ENCODE measurements at places on chromosomes 13 and 19.
A peak's percentile ranks its signal among the peaks of the same experiment; 100 is the strongest.

DNA sequence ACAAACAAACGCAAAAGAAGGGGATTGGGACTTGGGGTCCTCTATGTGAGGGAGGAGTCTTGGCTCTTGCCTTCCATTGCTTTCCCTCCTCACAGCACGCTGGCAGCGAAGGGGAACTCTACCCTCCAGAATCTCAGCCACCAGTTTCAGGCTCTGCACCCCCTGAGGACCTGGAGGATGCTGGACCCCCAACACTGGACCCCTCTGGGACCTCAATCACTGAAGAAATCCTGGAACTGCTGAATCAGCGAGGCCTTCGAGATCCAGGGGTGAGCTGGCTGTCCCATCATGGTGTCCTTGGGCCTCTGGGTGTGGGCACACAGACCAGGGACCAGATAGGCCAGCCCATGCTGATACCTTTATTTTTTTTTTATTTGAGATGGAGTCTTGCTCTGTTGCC lies 9.6 kb downstream of the PLEKHG2 start:
- no peak for DNase-seq

- no peak for DNase-seq
These were observed 127.1 kb downstream of the VWA8 start for GRCh38 chr13:41833831-41834230.

DNA sequence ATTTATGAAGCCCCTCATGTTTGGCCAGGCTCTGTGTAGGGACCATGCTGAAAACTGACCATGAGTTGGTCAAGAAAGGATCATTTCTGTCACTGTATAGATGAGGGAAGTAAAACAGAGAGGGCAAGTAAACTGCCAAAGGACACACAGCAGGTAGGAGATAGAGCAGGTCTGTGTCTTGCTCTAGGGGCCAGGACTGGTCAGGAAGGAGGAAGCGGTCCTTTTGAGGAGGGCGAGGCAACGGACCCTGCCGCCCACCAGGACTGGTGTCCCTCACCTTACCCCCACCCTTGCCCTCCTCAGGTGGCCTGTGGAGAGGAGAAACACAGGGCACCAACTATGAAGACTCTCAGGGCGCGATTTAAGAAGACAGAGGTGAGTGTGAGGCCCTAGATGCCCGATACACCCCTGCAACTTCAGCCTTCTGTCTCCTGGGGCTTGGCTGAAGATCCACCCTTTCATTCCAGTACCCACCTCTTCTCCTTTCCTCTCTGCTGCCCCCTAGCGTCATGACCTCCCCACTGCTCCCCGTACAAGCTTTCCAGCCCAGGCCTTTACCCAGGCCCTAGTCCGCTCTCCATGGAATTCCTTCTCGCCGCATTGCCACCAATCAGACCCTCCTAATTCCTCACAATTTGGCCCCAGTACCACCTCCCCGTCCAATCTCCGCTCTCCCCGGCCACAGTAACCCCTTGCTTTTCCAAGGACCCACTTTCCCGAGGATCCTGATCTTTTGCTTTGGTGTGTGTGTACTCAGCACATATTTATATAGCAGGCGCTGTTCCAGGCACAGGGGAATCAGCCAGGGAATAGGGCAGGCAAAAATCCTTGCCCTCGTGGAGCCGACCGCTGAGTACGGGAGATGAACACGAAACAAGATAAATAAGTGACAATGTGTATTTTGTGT lies 3.9 kb downstream of the ANKRD24 start:
- peak; percentile 93 for DNase-seq

DNA sequence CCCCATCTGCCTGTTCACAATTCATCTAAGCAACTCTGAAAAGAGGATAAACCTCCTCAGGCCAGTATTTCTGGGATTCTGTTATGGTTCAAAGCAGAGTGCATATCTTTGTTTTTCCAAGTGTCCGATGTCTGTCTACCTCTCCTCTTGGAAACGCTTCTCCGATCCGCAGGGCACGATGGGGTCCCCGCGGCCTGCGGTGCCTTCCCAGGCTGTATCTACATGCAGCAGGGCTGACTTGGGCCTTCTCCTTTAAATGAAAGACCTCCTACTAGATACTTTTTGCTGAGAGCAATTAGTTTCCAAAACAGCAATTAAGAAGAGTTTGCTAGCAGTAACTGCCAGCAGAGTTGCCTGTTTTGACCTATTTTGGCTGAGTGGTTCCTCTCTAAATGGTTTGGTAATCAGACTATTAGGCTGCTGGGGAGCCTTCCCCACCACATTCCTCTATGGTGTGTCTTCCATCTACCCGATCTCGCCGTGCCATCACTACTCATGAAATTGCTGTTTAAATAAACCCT lies 23.5 kb downstream of the COL4A2 start:
- DNase-seq: no peak

- peak; percentile 12 for DNase-seq
These were observed 15.3 kb downstream of the SYDE1 start for GRCh38 chr19:15122331-15123030.

DNA sequence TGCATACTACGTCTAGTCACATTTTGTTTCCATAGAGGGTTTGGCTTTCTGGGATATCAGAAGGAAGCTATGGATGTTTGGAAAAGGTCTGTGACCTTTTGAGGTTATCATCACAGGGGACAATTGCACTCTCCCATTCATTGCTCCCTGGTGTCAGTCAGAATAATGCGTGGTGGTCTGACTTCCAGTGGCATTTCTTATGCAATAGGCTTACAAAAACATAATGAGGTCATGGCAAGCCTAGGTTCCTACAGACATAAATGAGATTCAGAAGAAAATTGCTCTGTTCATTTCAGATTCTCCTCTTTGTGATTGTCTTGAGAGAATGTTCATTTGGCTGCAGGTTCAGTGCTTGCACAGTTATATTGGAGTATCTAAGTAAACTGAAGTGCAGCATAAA lies 54.6 kb downstream of the ARHGAP35 start:
- no peak for DNase-seq

All from Karpas-422 (cell line).